ENCODE measurements at places on chromosomes 2 and 18.

DNA sequence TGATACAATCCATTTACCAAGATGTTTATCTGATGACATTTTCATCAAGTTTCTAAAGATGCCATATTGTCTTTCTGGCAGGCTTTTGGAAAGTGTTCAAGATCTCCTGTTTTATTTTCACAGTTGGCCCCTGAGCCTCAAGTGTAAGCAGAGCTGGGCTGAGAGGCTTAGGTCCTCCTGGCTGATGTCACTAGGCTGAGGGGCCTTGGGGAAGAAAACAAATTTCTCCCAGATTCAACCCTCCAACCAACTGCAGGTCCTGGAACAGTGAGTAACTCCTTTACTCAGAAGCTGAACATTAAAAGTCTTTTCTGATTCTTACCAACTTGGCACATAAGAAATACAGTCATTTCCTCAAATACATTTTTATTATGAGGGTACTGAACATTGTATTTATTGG is 14.9 kb upstream of the IL1RL1 start:
- no peak for DNase-seq

DNA sequence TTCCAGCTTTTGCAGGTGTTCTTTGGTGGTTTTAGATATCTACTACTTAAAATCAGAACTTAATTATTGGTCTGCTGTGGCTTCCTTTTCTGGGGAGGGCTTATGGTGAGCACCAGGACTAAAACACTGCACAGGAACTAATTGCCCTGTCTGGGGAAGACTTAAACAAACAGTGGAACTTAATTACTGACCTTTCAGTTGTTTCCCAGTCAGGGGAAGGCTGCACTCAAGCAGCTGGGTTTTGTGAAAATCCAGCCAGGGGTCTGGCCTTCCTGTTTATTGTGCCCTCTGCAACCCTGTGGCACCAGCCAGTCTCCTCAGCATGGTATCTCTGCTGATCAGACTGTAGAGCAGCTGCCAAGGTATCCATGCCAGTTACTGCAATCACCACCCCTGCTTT is 398.2 kb downstream of the ADCYAP1 start:
- no peak for DNase-seq

GRCh38 chr2:162768656-162769055 is 69.9 kb downstream of the KCNH7 start:
- DNase-seq = peak; percentile 52

- no peak for DNase-seq
Measured at GRCh38 chr2:220662431-220662830, 909.7 kb downstream of the EPHA4 start.
